K562 (cell line): ENCODE measurements at places on chromosomes 5 and 9. TPM values are rescaled to one million over a fixed set of nuclear protein-coding genes. Genes with fewer than 3 reads are reported as not detected.

Gene RMRP
- 25,789 and 26,070 TPM in 2 replicates for total RNA-seq

Gene WDR31
- 1.4 and 1.5 TPM in 2 replicates for total RNA-seq

Gene MAST4
- 10.1 and 10.3 TPM in 2 replicates for total RNA-seq

Gene ADGRD2
- total RNA-seq, result not detected in 2 replicates

Gene STPG3
- not detected in 2 replicates for total RNA-seq

Gene MYMK
- total RNA-seq, result not detected in 2 replicates

Gene NDUFS4
- 70.3 and 74.1 TPM in 2 replicates for total RNA-seq

GRCh38 chr5:65768723-65769346, 46.8 kb downstream of the NLN start:
- H3K4me3 ChIP-seq, result no peak overlapping the region
- H3K4me1 ChIP-seq, result no peaks in the 10 kb centered on the region
- no peaks in the 10 kb centered on the region for H3K27me3 ChIP-seq
- H3K27ac ChIP-seq, result no peak overlapping the region
- peaks cover 13% of the 10 kb centered on the region; the same call in 2 of the 3 replicates for H3K36me3 ChIP-seq

DNA sequence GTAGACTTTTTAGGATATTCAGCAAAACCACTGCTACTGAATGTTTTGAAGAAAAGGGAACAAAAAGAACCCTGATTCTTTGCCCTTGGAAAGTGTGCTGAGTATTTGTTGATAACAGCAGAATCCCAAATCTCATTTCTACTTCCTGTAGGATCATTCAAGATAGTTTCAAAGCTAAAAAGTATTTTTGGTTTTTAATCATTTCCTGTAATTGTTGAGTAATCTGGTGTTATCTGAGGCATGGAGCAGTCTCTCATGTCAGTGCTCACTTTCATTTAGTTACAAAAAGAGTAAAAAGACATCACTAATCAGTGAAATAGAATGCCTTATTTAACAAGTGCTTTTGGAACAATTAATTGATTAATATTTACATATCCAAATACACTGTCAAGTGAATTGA, 56.1 kb downstream of the ITGA2 start:
- H3K27me3 ChIP-seq, result no peaks in the 10 kb centered on the region
- H3K4me1 ChIP-seq, result no peaks in the 10 kb centered on the region
- H3K36me3 ChIP-seq, result no peaks in the 10 kb centered on the region

DNA sequence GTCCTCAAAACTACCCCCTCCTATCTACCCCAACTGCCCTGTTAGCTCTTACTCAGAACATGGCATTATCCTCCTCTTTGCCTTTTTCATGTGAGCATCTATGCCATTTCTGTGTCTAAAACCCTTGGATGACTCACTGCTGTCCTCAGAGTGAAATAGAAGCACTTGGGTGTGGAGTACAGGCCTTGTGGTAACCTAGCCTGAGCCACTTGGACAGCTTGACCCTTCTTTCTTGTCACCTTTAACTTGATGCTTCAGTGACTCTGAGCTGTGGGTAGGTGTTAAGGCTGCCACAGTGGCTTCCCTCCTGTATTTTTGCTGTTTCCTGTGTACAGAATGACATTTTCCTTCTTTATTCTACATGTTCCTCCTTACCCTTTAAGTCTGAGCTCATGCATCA, 391.4 kb downstream of the SH3GL2 start:
- H3K27me3 ChIP-seq, result no peaks in the 10 kb centered on the region
- DNase-seq, result no peak
- no peak overlapping the region for H3K27ac ChIP-seq
- no peak overlapping the region for H3K4me3 ChIP-seq
- H3K36me3 ChIP-seq, result no peaks in the 10 kb centered on the region

DNA sequence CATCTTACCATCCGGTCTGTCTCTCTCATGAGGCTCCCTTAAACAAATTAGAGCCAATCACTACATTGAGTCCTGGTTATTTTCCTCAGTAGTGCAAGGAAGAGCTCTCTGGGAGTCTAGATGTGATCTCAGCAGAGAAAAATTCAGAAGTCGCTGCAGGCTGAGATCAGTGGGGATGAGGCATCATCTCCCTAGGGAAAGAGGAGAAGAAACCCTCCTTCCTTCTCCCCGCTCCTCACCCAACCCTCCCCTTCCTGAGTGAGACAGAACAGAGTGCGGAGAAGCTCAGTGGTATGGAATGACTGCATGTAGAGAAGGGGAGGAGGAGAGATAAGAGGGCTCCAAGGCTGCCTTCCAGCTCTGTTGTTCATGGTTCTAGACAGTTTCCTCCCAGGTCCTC, 80.5 kb downstream of the PAPPA start:
- H3K36me3 ChIP-seq, result no peaks in the 10 kb centered on the region
- no peak overlapping the region for H3K4me3 ChIP-seq
- no peak overlapping the region for H3K27ac ChIP-seq
- no peaks in the 10 kb centered on the region for H3K27me3 ChIP-seq
